Mesothelial cell of epicardium (in vitro differentiated cells): ENCODE measurements at places on chromosomes 12 and 14.

GRCh38 chr14:30221546-30221945, 293.9 kb upstream of the PRKD1 start:
- H3K4me1 ChIP-seq = peaks cover 12% of the 10 kb centered on the region
- no peak overlapping the region for H3K27ac ChIP-seq
- DNase-seq = no peak
- H3K36me3 ChIP-seq = no peaks in the 10 kb centered on the region

GRCh38 chr12:117189725-117190209, 503 bp downstream of the FBXO21 start:
- H3K4me3 ChIP-seq = peak overlapping the region; percentile 93
- peaks cover 15% of the 10 kb centered on the region for H3K36me3 ChIP-seq
- H3K27me3 ChIP-seq = no peaks in the 10 kb centered on the region
- H3K4me1 ChIP-seq = peaks cover 22% of the 10 kb centered on the region
- DNase-seq = no peak
- H3K27ac ChIP-seq = peak overlapping the region; percentile 84

DNA sequence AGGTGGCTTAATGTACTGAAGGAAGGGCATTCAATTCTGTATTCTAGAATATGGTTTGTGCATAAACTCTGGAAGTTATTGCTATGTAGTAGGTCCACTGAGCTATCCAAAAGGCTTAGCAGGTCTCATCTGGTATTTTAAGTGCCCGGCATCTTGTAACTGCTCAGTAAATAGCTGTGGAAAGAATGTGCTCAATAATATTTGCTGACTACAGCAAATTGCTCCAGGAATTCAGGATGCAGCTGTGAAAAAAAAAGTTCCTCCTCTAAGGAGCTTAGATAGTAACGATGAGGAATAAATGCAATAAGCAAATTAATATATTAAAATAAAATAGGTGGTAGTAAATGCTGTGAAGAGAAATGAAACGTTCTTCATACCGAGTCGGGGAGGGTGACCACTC, 857.1 kb downstream of the AACS start:
- DNase-seq = no peak
- no peak overlapping the region for H3K4me3 ChIP-seq
- no peaks in the 10 kb centered on the region for H3K4me1 ChIP-seq
- H3K36me3 ChIP-seq = no peaks in the 10 kb centered on the region
- peaks cover 7% of the 10 kb centered on the region for H3K27me3 ChIP-seq
- H3K27ac ChIP-seq = no peak overlapping the region

DNA sequence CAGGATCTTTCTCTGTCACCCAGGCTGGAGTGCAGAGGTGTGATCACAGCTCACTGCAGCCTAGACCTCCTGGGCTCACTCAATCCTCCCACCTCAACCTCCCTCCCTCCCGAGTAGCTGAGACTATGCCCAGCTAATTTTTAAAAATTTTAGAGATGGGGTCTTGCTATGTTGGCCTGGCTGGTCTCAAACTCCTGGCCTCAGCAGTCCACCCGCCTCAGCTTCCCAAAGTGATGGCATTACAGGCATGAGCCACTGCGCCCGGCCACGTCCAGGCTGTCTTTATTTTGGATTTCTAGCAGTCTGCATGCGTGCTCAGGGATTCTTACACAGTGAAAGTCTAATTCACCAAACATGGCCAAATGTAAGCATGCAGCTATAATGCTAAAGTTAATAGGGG, 17.8 kb downstream of the SLC8B1 start:
- H3K4me3 ChIP-seq = no peak overlapping the region
- H3K27me3 ChIP-seq = no peaks in the 10 kb centered on the region
- peaks cover 3% of the 10 kb centered on the region for H3K4me1 ChIP-seq
- no peak for DNase-seq

DNA sequence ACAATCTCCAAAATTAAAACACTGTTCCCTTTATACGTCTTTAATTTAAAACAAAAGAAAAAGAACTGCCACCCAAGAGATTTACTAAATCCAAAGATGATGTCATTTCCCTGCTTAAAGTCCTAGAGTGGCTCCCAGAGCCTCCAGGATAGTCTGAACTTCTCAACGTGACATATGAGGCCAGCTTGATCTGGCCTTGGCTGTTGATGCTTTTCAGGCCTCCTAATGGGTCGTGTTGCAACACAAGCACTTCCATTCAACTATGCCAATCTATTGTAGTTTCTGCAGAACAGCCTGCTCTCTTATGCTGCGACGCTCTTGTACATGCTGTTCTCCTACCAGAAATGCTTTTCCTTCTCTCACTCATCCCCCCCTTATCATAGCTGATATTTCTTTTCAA, 35.7 kb downstream of the LGR5 start:
- no peak for DNase-seq
- no peaks in the 10 kb centered on the region for H3K36me3 ChIP-seq
- H3K27me3 ChIP-seq = peaks cover 4% of the 10 kb centered on the region
- H3K4me3 ChIP-seq = no peak overlapping the region
- no peak overlapping the region for H3K27ac ChIP-seq

GRCh38 chr14:90900476-90901083, 84.3 kb upstream of the TTC7B start:
- H3K4me1 ChIP-seq = peaks cover 6% of the 10 kb centered on the region
- no peaks in the 10 kb centered on the region for H3K27me3 ChIP-seq
- peaks cover 4% of the 10 kb centered on the region for H3K36me3 ChIP-seq
- H3K27ac ChIP-seq = no peak overlapping the region

GRCh38 chr12:108815875-108816594, 41.3 kb downstream of the SSH1 start:
- H3K36me3 ChIP-seq = peaks cover 43% of the 10 kb centered on the region
- peaks cover 2% of the 10 kb centered on the region for H3K4me1 ChIP-seq
- DNase-seq = no peak
- no peaks in the 10 kb centered on the region for H3K27me3 ChIP-seq
- no peak overlapping the region for H3K27ac ChIP-seq

DNA sequence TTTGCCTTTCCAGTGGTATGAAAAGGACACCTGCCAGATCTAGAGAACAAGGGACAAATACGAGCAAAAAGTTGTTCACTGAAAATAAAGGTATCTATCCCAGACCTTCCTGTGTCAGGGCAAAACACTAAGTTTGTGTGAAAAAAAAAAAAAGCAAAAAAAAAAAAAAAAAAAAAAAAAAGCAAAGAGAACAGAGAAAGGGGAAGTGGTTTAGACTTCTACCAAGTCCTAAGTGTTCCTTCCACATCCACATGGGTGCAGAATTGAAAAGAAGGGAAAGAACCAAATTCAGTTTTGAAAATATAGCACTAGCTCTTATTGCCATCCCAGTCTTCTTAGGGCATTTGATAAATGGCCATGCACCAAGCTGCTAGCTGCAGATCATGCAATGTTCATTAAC, 41.7 kb downstream of the ZCRB1 start:
- H3K4me1 ChIP-seq = peaks cover 21% of the 10 kb centered on the region
- no peak overlapping the region for H3K4me3 ChIP-seq
- H3K27me3 ChIP-seq = no peaks in the 10 kb centered on the region
- no peaks in the 10 kb centered on the region for H3K36me3 ChIP-seq
- no peak for DNase-seq

DNA sequence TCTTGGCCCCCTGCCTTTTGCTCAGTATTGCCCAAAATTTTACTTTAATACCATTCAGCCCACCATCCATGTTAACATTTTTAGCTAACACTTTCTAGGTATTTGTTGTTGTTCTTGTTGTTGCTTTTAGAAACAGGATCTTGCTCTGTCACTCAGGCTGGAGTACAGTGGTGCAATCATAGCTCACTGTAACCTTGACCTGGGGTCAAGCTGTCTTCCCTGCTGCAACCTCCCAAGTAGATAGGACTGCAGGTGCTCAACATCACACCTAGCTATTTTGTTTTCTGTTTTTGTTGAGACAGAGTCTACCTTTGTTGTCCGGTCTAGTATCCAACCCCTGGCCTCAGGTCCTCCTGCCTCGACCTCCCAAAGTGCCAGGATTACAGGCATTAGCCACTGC, 4.0 kb downstream of the MIPOL1 start:
- H3K4me1 ChIP-seq = peaks cover 15% of the 10 kb centered on the region
- no peak overlapping the region for H3K27ac ChIP-seq
- H3K27me3 ChIP-seq = no peaks in the 10 kb centered on the region
- H3K36me3 ChIP-seq = peaks cover 19% of the 10 kb centered on the region
- no peak overlapping the region for H3K4me3 ChIP-seq
- DNase-seq = no peak

GRCh38 chr12:2528001-2528400, 266.8 kb upstream of the FKBP4 start:
- H3K4me1 ChIP-seq = peaks cover 43% of the 10 kb centered on the region
- no peak overlapping the region for H3K4me3 ChIP-seq
- no peak overlapping the region for H3K27ac ChIP-seq
- no peaks in the 10 kb centered on the region for H3K27me3 ChIP-seq
- no peak for DNase-seq

- peaks cover 23% of the 10 kb centered on the region for H3K36me3 ChIP-seq
- DNase-seq = no peak
- H3K27me3 ChIP-seq = no peaks in the 10 kb centered on the region
- no peak overlapping the region for H3K4me3 ChIP-seq
- H3K27ac ChIP-seq = peak overlapping the region; percentile 81
Observed at GRCh38 chr12:124147575-124147974, 147.3 kb upstream of the RFLNA start.

DNA sequence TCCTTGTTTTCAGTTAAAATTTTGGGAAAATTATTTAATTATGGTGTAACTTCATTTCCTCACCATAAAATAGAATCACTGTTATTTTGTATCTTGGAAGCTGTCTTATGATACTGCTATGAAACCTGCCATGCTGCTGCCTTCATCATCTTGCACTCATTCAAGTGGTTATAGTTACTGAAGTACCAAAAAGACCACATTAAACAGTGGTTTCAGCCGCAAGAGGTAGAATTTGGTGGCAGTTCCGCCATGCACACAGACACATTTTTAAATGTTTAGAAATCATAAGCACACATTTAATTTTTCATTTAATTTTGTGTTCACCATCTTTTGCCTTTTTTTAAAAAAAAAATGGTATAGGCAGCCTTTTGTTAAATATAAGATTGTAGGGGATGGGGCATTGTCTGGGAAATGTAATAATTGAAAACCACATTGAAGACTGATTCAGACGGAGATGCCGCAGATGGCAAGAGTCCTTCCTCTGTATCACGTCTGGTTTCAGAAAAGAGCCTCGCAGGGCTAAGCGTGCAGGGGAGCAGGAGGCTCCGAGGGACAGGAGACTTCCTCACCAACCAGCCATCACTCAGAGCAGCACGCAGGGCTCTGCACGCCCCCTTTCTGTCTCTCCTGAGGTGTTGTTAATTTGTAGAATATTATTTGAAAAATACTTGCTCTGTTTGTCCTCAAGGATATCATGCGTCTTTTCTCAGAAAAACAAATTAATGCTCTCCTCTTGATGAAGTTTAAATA, 115.2 kb upstream of the PELI2 start:
- H3K27me3 ChIP-seq = peaks cover 3% of the 10 kb centered on the region
- no peak overlapping the region for H3K27ac ChIP-seq
- peaks cover 10% of the 10 kb centered on the region for H3K4me1 ChIP-seq
- H3K4me3 ChIP-seq = no peak overlapping the region
- no peaks in the 10 kb centered on the region for H3K36me3 ChIP-seq

DNA sequence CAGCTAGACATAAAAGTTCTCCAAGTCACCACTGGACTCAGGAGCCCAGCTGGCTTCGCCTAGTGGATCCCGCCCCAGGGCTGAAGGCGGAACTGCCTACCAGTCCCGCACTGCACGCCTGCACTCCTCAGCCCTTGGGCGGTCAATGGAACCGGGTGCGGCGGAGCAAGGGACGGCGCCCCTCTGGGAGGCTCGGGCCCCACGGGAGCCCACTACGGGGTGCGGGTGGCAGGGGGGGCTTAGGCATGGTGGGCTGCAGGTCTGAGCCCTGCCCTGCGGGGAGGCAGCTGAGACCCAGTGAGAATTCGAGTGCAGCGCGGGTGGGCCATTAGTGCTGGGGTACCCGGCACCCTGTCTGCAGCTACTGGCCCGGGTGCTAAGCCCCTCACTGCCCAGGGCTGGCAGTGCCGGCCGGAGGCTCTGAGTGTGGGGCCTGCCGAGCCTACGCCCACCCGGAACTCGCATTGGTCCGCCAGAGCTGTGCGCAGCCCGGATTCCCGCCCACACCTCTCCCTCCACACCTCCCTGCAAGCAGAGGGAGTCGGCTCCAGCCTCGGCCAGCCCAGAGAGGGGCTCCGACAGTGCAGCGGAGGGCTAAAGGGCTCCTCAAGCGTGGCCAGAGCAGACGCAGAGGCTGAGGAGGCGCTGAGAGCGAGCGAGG, 11.4 kb upstream of the G2E3 start:
- no peak overlapping the region for H3K27ac ChIP-seq
- H3K4me1 ChIP-seq = no peaks in the 10 kb centered on the region
- H3K4me3 ChIP-seq = no peak overlapping the region
- peaks cover 5% of the 10 kb centered on the region for H3K27me3 ChIP-seq
- no peak for DNase-seq

DNA sequence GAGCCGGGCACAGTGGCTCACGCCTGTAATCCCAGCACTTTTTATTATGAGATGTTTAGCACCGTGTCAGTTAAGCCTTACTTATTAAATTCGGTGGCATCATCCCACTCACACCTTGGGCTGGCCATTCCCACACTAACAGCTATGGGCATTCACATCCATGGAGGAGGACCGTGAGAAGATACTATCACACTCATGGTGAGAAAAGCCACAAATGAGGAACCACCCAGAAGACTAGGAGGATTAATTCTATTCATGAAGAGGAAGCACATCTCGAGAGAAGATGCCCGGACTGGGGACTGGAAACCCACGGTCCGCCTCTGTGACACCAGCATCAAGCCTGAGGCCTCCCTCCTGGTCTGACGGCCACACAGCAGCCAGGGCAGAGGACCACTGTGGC, 4.9 kb downstream of the CDC42BPB start:
- peaks cover 17% of the 10 kb centered on the region for H3K4me1 ChIP-seq
- DNase-seq = no peak
- no peak overlapping the region for H3K4me3 ChIP-seq
- no peaks in the 10 kb centered on the region for H3K27me3 ChIP-seq
- no peak overlapping the region for H3K27ac ChIP-seq

GRCh38 chr12:110543252-110543959, 39.7 kb downstream of the PPTC7 start:
- H3K4me1 ChIP-seq = peaks cover 13% of the 10 kb centered on the region
- H3K36me3 ChIP-seq = peaks cover 7% of the 10 kb centered on the region
- no peaks in the 10 kb centered on the region for H3K27me3 ChIP-seq

DNA sequence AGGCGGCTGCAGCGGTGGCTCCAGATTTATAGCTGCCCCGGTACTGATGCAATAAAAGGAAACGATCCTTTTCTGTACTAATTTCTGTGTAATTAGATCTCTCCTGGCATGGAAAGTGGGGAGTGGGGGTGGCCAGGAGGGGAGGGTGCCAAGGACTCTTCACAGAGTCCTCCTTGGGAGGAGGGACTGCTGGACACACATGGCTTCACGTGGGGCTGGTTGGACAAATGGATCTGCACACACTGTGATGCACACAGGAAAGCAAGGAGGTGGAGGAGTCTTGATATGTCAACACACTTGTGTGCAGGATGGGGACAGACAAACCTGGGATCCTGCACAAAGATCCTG, 23.8 kb upstream of the ATP5MC2 start:
- peaks cover 95% of the 10 kb centered on the region for H3K27me3 ChIP-seq
- DNase-seq = no peak
- no peak overlapping the region for H3K27ac ChIP-seq
- H3K36me3 ChIP-seq = no peaks in the 10 kb centered on the region
- H3K4me3 ChIP-seq = no peak overlapping the region
- peaks cover 21% of the 10 kb centered on the region for H3K4me1 ChIP-seq
